ENCODE measurements at places on chromosomes 2 and 18. TPM values are rescaled to one million over a fixed set of nuclear protein-coding genes. Genes with fewer than 3 reads are reported as not detected.
A peak's percentile ranks its signal among the peaks of the same experiment; 100 is the strongest.

DNA sequence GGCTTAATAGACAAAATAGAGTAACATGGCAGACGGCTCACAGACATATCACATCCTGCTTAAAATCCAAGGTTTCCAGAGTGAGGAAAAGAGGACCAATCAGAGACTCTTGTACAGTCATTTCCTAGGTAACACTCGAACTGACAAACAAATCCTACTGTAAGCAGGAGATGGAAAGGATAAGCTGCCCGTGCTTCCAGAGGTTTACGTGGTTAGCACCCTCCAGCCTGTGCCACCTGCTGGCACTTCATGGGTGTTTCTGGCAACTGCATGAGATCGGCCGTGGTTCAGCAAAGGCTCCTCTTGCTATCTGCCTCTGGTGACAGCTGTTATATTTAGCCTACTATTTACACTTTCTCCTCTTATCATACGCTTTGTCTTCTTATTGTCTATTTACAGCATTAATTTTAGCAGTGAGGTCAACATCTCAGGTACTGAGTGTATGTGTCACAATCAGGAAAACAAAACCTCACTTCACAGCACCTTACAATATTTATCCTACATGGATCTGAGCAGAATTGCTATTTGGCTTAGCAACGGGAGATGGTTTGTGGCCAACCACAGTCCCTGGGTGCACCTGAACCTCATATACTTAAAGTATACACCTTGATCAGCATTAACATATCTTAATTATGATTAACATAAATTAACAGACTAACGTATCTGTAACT is 226.9 kb downstream of the TMEM163 start:
- no peak overlapping the region for H3K27ac ChIP-seq
- no peaks in the 10 kb centered on the region for H3K27me3 ChIP-seq
- peaks cover 11% of the 10 kb centered on the region for H3K4me1 ChIP-seq
- no peak for DNase-seq

DNA sequence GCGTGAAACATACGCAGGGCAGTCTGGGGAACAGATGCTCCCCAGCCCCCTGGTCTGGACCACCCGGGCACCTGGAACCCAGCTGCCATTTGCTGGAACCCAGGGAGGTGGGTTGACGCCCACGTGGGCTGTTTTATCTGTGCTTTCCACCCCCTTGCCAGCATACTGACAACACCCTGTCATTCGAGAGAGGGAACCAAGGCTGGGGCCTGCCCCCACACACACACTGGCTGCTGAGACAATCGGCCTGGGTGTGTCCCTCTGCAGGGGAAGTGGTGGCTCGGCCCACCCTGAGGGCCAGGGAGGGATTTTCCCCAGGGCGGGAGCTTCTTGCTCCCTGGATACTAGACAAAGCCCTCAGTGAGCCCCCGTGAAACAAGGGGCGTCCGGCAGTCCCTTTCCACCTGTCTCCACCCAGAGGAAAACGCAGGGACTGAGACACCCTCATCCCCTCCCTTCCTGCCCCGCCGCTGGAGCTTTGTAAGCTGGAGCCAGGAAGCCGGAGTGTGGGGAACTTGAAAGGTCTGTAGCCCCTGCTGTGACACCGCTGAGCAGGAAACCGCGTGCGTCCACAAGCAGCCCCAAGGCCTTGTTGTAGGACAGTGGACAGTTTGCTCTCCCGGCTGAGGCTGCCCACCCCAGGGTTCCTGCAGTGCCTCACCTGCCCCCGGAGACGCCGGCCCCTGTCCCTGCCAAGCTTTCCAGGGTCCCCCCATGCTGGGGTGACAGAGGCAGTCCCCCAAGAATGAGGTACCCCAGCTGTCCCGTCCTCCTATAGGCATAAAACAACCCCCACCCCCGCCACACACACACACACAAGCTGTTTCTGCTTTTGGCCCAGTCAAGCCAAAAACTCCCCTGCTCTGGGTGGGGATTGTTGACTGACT is 14.1 kb upstream of the KLF11 start:
- no peaks in the 10 kb centered on the region for H3K27me3 ChIP-seq
- peak overlapping the region; percentile 29 for H3K4me3 ChIP-seq
- peak overlapping the region; percentile 93 for H3K27ac ChIP-seq
- peaks cover 34% of the 10 kb centered on the region for H3K4me1 ChIP-seq
- DNase-seq, result peak; percentile 85

- no peak overlapping the region for H3K4me3 ChIP-seq
- no peaks in the 10 kb centered on the region for H3K4me1 ChIP-seq
- DNase-seq, result no peak
- no peak overlapping the region for H3K27ac ChIP-seq
- no peaks in the 10 kb centered on the region for H3K36me3 ChIP-seq
Measured at GRCh38 chr2:173669271-173669853, 295.8 kb downstream of the SP3 start.

DNA sequence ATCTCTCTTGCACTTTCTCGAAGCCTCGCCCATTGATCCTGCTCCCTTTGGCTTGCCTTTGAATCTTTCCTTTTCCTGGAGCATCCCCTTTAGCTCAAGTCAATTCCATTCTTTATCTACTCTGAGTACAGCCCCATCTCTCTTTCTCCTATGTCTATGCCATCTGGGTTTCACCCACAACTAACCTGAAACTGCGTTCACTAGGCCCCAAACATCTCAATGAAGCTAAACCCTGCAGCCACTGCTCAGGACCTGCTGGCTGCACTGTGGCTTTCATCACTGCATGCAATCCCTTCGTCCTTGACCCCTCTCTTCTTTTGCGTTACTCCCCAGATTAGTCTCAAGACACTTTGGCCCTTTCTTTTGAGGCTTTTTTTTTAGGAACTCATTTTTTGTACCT is 81.6 kb upstream of the CYRIA start:
- H3K36me3 ChIP-seq, result no peaks in the 10 kb centered on the region
- no peak overlapping the region for H3K27ac ChIP-seq
- no peak for DNase-seq
- H3K4me1 ChIP-seq, result no peaks in the 10 kb centered on the region
- no peaks in the 10 kb centered on the region for H3K27me3 ChIP-seq
- H3K4me3 ChIP-seq, result no peak overlapping the region

DNA sequence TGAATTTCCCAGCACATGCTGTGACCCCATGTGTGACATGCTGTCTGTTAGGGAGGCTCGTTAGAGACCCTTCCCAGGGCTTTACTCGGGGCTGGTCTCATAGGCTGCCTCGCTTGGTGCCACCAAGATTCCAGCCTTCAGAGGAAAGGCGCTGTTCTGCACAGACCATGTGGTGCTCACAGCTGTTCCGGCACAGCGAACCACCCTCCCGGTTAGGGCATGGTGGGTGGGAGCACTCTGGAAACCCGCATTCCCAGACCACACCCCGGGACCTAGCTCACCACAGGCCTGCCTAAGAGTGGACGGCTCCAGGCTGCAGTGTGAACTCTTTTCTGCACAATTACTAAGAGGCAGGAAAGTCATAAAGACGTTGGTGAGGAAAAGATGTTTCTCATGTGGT is 112.0 kb downstream of the MBP start:
- no peak overlapping the region for H3K4me3 ChIP-seq
- H3K27me3 ChIP-seq, result no peaks in the 10 kb centered on the region
- peaks cover 9% of the 10 kb centered on the region for H3K36me3 ChIP-seq

- H3K27ac ChIP-seq, result no peak overlapping the region
- DNase-seq, result no peak
- H3K4me1 ChIP-seq, result no peaks in the 10 kb centered on the region
- no peaks in the 10 kb centered on the region for H3K36me3 ChIP-seq
- no peak overlapping the region for H3K4me3 ChIP-seq
Measured at GRCh38 chr2:15953891-15954680, 13.7 kb downstream of the MYCN start.

GRCh38 chr2:128466776-128467175 is 148.1 kb upstream of the HS6ST1 start:
- H3K27ac ChIP-seq, result peak overlapping the region; percentile 32
- H3K4me1 ChIP-seq, result peaks cover 8% of the 10 kb centered on the region
- H3K27me3 ChIP-seq, result no peaks in the 10 kb centered on the region
- H3K4me3 ChIP-seq, result no peak overlapping the region
- no peaks in the 10 kb centered on the region for H3K36me3 ChIP-seq

DNA sequence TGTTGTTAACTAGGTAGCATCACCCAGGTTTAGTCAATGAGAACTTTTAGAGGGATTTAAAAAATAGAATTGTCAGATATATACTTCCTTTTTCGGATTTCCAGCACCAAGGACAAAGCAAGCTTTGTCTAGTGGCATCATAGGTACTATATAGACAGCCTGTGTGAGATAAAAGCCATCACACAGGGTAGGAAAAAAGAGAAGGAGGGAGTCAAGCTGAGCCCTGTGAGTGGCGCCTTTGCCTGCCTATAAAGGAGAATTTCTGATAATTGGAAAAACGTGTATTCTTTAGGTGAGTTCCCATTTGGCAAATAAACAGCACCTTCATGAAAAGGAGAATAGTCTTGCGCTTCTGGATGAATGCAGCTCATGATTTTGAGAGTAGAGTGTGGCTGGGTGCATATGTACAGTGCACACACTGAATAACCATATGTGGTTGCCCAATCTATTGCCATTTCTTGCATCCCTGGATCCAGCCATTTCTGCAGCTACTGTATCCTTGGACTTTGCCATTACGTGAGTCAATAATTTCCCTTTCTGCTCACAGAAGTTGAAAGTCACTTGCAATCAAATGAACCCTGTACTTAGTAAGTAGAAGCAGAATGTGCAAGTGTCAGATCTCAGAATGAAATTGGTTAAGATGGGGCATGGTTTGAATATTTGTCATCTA is 559.9 kb upstream of the MEX3C start:
- DNase-seq, result no peak
- H3K4me1 ChIP-seq, result no peaks in the 10 kb centered on the region
- no peak overlapping the region for H3K27ac ChIP-seq
- H3K4me3 ChIP-seq, result no peak overlapping the region
- H3K36me3 ChIP-seq, result no peaks in the 10 kb centered on the region
- no peaks in the 10 kb centered on the region for H3K27me3 ChIP-seq

- no peak for DNase-seq
- H3K27ac ChIP-seq, result no peak overlapping the region
- no peaks in the 10 kb centered on the region for H3K27me3 ChIP-seq
Measured at GRCh38 chr2:206296128-206296527, 21.7 kb downstream of the ZDBF2 start.

GRCh38 chr2:9356261-9356660 is 67.1 kb downstream of the ITGB1BP1 start:
- H3K4me1 ChIP-seq, result no peaks in the 10 kb centered on the region
- H3K27me3 ChIP-seq, result no peaks in the 10 kb centered on the region
- H3K4me3 ChIP-seq, result no peak overlapping the region

GRCh38 chr2:138703242-138703641 is 76.9 kb downstream of the NXPH2 start:
- no peaks in the 10 kb centered on the region for H3K36me3 ChIP-seq
- DNase-seq, result no peak
- H3K4me1 ChIP-seq, result peaks cover 11% of the 10 kb centered on the region
- H3K27me3 ChIP-seq, result no peaks in the 10 kb centered on the region
- H3K4me3 ChIP-seq, result no peak overlapping the region
- H3K27ac ChIP-seq, result no peak overlapping the region

DNA sequence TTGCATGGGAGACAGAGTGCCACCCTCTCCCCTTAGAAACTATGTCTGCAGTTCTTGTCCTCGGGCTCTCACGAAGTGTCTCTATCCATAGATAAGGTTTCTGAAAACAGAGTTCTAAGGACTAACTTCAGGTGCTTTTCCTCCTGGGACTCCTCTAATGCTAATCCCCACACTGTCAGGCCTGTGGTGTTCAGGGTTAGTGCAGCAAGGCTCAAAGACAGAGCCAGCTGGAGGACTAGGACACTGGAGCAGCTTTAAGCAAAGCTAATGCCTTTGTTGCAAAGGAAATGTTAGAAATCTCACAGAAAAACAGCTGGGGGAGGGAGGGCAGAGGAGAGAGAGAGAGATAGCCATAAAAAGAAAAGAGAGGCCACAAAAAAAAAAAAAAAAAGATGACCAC is 824.0 kb upstream of the FSHR start:
- no peak overlapping the region for H3K27ac ChIP-seq
- no peaks in the 10 kb centered on the region for H3K36me3 ChIP-seq
- no peaks in the 10 kb centered on the region for H3K4me1 ChIP-seq
- H3K4me3 ChIP-seq, result no peak overlapping the region
- H3K27me3 ChIP-seq, result no peaks in the 10 kb centered on the region

GRCh38 chr2:231590614-231591013 is 2.0 kb upstream of the TEX44 start:
- DNase-seq, result no peak
- H3K4me1 ChIP-seq, result no peaks in the 10 kb centered on the region
- no peak overlapping the region for H3K27ac ChIP-seq
- no peaks in the 10 kb centered on the region for H3K36me3 ChIP-seq

DNA sequence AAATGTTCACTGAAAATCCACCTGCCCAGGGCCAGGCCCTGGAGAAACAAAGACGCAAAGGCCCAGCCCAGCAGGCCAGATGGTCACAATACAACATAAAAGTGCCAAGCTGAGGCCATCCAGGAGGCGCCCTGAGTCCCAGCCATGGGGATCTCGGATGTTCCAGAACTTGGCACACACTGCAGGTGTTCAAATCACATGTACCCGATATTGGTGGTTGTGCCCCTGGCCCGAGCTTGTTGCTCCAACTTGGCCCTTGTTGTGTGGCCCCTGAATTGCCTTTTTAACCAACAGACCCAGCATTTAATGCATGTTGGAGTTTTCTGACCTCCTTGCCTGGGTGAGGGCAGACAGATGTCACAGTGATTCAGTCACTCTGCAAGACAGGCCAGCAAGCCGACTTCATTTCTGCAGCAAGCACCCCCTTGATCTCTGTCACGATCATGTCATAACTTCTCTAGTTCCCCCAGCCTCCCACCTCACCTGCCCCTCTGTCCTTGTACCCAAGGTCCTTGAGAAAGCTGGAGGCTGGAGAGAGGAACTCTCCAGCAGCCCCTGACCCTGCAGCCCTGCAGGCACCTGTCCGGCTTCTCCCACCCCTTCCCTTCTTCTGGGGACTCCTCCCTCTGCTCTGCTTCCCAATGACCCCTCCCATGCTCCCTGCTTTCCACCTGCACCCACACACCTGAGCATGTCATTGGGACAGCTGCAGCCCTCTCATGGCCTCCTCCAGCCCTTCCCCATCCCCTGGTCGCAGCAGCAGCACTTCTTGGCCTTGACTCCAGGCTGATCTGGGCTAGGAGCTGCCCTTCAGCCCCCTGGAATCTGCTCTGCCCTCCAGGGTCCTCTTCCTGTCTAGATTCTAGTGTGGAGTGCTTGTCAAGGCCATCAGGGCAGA is 9.1 kb downstream of the NGEF start:
- no peak overlapping the region for H3K4me3 ChIP-seq
- H3K4me1 ChIP-seq, result no peaks in the 10 kb centered on the region
- no peaks in the 10 kb centered on the region for H3K36me3 ChIP-seq
- no peaks in the 10 kb centered on the region for H3K27me3 ChIP-seq
- DNase-seq, result no peak

DNA sequence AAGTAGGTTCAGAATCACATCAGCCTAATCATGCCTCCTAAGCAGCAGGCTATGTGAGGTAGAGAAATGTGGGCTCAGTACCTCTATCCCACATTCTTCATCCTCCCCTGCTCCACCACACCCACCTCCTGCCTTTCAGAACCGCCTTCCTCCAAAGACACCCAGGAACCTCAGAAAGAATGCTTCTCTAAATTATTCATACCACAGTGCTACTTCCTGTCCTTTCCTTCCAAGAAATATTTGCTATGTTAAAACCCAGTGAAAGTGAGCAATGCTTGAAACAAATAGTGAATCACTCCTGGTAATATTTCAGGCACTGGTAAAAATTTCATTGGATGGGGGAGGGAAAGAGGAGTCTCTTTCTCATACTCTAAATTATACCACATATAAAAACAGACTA is 24.0 kb upstream of the CREB1 start:
- H3K4me1 ChIP-seq, result peaks cover 51% of the 10 kb centered on the region
- no peaks in the 10 kb centered on the region for H3K27me3 ChIP-seq
- no peak for DNase-seq
- no peak overlapping the region for H3K4me3 ChIP-seq

- DNase-seq, result no peak
- H3K27me3 ChIP-seq, result peaks cover 3% of the 10 kb centered on the region
- no peak overlapping the region for H3K4me3 ChIP-seq
- no peak overlapping the region for H3K27ac ChIP-seq
- H3K4me1 ChIP-seq, result no peaks in the 10 kb centered on the region
Measured at GRCh38 chr2:230849633-230850357, 14.9 kb upstream of the ITM2C start.

EVX2 gene
- not detected for polyA plus RNA-seq
